Stimulated activated CD4-positive, alpha-beta T cell treated with anti-CD3 and anti-CD28 coated beads, Interleukin-1b, Interleukin-23, amount 100 ng/mL, for 1 hour (primary cell): ENCODE measurements at places on chromosomes 12 and 14.
A peak's percentile ranks its signal among the peaks of the same experiment; 100 is the strongest.

- DNase-seq, result no peak
These were observed 50.0 kb downstream of the C2CD5 start for GRCh38 chr12:22494319-22494718.

GRCh38 chr12:114967151-114967550 lies 283.2 kb upstream of the TBX3 start:
- no peak for DNase-seq

- peak; percentile 37 for DNase-seq
These were observed 67.2 kb downstream of the DIO3 start for GRCh38 chr14:101628471-101628966.

GRCh38 chr14:71692496-71692895 lies 239.7 kb upstream of the RGS6 start:
- DNase-seq, result no peak

GRCh38 chr12:93777254-93777653 lies 100.1 kb downstream of the CRADD start:
- no peak for DNase-seq

- DNase-seq, result no peak
These were observed 32.6 kb downstream of the CD163L1 start for GRCh38 chr12:7411343-7411742.

DNA sequence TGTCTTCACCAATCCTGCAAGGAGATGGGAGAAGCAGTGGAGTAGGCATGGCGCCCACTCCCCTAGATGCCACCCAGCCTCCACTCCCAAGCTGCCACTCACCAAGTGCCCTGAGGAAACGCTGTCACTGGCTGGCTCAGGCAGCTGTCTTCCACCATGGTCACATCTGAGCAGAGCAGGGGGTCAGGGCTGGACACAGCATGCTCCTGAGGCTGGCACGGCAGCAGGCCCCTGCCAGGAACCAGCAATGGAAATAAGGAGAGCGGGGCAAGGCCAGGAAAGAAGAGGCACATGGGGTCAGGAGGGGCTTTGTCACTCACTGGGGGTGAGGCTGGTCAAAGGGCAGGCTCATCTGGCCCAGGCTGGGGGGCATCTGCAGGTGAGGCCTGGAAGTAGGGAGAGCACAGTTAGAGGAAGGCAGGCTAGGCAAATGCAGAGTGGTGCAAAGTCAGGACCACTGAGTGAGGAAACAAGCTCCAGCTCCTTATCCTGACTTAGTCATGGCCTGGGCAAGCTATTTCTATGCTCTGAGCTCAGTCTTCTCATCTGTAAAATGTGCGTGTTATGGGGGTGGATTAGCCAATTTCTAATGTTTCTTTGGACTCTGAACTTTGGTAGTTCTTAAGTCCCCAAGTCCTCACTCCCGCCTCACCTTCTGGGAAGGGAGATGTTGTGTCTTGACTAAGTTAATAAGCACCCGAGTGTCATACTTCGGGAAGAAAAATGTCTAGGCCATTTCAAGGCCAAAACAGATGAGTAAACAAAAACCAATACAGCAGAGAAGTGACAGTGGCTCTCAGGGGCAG lies 8.0 kb downstream of the NAB2 start:
- DNase-seq, result no peak

- no peak for DNase-seq
These were observed 81.0 kb downstream of the ETV6 start for GRCh38 chr12:11730299-11731041.

- DNase-seq, result no peak
These were observed 360.5 kb upstream of the TMPO start for GRCh38 chr12:98154850-98155249.

DNA sequence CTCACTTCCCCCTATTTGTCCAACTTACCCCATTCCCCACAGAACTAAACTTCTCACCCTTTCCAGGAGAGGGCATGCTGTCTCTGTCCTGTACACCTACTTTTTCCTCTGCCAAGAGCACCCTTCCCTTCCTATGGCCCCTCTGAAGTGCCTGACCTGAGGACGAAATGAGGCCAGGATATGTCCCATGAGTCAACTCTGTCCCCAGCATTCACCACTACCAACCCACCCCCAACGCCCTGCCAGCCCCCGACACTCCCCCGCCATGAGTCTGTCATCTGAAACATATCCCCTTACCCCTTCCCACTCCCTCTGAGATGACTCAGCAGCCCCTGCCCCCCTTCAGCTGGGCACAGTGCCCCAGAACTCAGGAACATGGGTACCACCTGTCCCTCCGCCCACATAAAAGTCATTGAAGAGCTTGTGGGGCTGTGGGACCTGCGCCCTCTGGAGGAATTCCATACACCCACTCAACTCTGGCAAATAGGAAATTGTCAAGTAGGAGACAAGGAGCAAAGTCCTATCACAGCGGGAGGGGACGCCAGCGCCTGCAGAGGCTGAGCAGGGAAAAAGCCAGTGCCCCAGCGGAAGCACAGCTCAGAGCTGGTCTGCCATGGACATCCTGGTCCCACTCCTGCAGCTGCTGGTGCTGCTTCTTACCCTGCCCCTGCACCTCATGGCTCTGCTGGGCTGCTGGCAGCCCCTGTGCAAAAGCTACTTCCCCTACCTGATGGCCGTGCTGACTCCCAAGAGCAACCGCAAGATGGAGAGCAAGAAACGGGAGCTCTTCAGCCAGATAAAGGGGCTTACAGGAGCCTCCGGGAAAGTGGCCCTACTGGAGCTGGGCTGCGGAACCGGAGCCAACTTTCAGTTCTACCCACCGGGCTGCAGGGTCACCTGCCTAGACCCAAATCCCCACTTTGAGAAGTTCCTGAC lies 26.3 kb downstream of the ITGA7 start:
- DNase-seq, result no peak
